Hindlimb muscle (tissue), 1 donor: ENCODE measurements at places on chromosomes 4 and X.
A peak's percentile ranks its signal among the peaks of the same experiment; 100 is the strongest.

DNA sequence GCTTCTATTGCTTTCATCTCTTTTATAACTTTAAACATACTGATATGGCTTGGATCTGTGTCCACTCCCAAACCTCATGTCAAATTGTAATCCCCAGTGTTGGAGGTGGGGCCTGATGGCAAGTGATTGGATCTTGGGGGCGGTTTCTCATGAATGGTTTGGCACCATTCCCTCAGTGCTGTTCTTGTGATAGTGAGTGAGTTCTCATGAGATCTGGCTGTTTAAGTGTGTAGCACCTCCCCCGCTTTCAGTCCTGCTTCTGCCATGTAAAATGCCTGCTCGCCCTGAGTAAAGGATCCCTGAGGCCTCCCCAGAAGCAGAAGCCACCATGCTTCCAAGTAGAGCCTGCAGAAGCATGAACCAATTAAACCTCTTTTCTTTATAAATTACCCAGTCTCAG lies 17.7 kb downstream of the MND1 start:
- DNase-seq = no peak

DNA sequence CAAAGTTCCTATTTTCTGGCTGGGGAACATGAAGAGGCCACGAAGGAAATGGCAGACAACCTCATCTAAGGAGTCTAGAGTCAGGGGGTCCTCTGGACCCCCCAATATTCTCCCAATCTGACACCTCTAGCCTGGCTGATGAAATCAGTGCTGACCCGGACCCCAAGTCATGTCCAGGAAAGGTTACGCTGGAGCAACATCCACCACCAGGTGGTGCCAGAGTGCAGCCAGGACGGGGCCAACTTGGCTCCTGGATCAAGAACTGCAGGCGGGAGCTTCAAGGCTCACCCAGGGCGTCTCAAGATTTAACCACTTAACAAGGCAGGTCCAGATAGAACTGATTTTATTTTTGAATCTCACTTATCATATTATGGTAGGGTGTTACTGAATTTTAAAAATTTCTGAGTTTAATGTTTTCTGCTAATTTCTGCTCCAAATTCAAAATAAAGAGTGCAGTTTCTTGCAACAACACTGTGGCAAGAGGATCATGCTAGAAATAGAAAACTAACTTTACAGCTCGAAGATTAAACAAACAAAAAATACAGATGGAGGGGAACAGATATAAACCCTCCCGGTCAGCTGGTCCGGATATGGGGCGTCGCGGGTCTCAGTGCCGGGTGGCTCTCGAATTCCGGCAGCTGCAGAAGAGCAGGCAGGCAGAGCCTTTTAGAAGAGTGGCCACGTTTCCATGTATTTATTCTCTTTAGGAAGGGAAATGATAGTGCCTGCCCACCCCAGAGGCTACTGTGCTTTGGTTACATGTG lies 135.5 kb downstream of the AFAP1 start:
- peak; percentile 84 for DNase-seq

GRCh38 chrX:20374900-20375438 lies 108.3 kb upstream of the RPS6KA3 start:
- DNase-seq = no peak

- DNase-seq = no peak
Measured at GRCh38 chrX:27599928-27600327, 9.8 kb downstream of the DCAF8L2 start.

DNA sequence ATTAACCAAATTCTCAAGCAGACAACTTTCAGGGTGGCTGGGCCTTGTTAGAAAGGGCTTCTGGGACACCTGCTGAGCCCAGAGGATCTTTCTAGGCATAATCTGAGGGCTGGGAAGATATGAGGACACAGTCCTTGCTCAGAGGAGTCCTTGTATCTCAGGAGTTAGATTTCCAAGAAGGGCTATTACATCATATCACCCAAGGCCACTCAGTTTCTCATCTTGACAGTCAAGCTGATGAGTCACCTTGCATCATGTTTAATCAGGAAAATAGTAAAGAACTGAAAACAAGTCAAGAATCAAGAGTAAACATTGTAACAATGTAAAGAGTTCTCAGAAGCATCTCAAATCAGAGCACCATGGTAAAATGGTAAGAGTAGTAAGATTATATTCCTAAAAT lies 4.0 kb downstream of the PCYT1B start:
- DNase-seq = no peak

- DNase-seq = no peak
Measured at GRCh38 chr4:42080306-42080705, 72.1 kb downstream of the BEND4 start.

DNA sequence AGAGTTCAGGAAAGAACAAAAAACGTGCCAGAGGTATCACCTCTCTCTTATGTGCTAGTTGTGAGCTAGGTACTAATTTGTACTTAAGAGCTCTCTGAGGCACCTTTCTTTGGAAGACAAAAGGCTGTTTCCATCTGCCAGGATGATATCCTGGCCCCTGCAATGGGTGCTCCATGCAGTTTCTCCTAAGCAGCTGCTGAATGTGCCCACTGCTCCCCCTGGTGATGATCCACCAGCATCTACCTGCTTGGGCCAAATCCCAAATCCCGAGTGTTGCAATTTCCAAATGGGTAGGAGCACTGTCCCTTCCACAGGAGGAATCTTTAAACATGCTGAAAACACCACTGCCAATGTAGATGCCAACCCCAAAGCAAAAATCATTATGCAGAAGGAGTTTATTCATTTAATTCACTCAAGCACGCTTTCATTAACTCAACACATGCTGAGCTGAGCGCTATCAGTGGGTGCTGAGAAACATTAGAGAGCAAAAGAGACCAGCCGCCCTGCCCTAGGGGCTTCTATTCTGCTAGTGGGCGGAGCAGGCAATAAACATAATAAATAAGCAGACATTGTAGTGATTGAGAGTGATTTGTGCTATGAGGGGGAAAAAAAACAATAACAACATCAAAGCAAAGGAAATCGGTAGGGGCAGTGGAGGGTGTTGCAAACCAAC lies 69.6 kb upstream of the C4orf50 start:
- peak; percentile 7 for DNase-seq

DNA sequence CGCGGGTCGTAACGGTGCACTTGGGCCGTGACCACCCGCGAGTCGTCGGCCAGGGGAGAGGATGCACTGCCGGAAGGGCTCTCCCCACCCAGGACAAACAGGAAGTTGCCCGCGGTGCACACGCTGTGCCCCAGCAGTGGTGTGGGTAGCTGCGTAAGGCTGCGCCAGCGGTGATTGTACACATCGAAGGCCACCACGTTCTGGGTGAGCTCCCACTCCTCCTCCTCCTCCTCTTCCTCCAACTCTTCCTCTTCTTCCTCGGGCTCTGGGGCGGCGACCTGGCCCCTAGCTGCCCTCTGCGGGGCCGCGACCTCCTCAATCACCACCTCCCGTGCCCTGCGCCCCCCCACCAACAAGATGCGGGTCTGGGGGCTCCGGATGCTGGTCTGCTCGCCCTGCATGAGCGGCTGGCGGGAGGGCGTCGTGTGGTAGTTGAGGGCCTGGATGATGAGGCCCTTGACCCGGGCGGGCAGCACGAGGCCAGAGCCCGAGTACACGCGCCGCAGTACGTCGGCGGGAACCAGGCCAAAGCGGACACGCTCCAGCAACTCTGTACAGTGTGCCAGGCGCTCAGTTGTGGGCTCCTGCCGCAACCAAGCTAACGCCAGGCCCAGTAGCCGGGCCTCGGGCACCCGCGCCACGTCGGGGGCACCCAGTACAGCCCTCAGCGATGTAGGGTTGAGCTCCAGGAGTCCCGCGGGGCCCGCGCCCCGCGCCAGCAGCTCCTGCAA lies 1.4 kb downstream of the KLHL34 start:
- no peak for DNase-seq

GRCh38 chrX:41559235-41560052 lies 112.3 kb downstream of the NYX start:
- DNase-seq = peak; percentile 17

DNA sequence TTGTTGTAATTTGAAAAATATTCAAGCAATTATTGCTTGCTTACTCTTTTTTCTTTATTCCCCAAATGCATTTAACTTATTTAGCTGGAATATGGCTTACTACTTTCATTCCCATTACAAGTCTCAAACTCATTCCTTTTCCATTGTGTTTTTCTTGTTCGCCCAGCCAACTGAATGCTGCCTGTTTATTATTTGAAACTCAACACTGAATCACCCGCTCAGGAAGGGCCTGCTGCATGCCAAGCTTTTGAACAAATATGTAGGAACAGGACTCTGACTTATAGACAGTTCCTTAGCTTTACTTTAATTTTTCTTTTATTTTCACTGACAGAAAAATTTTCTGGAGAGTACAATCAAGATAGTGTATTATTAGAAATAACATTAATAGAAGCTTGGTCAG lies 12.9 kb downstream of the PCDH18 start:
- DNase-seq = no peak

DNA sequence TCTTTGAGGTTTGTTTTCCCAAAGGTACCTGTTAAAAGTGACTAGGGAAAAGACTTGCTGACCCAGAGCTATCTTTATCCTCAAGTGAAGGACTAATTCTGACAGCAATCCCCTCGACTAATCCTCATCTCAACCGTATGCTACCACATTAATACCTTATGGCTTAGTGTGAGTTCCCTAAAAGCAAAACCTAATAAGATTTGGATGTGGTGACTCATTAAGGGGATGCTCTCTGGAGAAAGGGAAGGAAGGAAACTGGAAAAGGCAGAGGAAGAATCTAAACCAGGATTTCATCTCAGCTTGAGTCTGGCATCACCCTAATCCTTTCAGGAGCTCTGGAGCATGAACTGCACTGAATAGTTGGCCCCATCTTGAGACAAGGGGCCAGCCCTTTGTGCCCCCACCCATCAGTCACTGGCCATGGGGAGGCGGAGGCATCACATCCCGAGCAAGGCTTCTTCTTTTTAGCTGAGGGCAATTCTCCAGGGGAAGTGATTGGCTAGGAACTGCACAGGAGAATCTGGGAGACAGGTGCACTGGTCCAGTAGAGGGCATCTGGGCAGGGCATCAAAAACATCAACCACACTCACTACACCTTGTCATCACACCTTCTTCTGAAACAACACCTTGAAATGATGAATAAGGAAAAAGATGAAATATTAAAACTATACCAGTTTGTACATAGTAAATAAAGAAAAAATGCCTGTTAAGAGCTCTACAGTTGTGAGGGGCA lies 6.9 kb upstream of the BBS7 start:
- no peak for DNase-seq

- no peak for DNase-seq
Measured at GRCh38 chr4:176558661-176559060, 234.1 kb downstream of the VEGFC start.

DNA sequence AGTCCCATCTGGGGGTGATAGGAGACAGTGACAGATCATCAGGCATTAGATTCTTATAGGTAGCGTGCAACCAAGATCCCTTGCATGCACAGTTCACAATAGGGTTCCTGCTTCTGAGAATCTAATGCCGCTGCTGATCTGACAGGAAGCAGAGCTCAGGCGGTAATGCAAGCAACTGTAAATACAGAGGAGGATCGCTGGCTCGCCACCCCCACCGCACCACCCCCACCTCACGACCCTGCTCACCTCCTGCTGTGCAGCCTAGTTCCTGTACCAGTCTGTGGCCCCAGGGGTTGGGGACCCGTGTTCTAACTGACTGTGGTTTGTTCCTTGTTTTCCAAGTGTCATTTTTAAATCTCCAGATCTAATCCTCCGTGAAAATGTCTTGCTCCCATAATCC lies 89.0 kb upstream of the MAPK10 start:
- DNase-seq = no peak

DNA sequence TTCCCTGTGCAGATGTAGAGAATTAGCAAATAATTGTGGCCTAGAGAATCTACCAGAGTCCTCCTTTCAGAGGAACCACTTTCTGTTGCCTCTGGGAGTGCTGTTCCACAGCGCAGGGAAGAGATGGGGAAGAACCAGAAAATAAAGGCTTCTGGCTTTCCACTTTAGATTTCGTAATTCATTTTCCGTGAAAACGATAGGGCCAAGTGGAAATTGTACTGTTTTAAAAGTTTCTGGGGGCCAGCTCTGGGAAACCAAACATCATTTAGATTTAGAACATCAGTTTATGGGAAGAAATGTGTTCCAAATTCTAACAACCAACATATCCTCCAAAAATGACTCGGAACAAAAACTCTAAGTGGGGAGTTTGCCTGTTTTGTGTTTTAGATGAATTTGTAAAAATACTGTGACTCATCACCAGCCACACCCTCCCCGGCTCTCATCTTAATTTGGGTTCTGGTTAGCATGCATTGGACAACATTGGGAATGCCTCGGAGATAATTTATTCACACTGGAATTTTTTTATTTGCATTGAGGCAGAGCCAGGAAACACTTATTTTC lies 65.2 kb upstream of the LNX1 start:
- DNase-seq = peak; percentile 75

GRCh38 chrX:148806145-148806870 lies 305.9 kb downstream of the AFF2 start:
- DNase-seq = no peak

GRCh38 chr4:20347531-20347930 lies 95.8 kb downstream of the SLIT2 start:
- no peak for DNase-seq

- no peak for DNase-seq
Measured at GRCh38 chrX:23246001-23246400, 88.6 kb upstream of the PTCHD1 start.

DNA sequence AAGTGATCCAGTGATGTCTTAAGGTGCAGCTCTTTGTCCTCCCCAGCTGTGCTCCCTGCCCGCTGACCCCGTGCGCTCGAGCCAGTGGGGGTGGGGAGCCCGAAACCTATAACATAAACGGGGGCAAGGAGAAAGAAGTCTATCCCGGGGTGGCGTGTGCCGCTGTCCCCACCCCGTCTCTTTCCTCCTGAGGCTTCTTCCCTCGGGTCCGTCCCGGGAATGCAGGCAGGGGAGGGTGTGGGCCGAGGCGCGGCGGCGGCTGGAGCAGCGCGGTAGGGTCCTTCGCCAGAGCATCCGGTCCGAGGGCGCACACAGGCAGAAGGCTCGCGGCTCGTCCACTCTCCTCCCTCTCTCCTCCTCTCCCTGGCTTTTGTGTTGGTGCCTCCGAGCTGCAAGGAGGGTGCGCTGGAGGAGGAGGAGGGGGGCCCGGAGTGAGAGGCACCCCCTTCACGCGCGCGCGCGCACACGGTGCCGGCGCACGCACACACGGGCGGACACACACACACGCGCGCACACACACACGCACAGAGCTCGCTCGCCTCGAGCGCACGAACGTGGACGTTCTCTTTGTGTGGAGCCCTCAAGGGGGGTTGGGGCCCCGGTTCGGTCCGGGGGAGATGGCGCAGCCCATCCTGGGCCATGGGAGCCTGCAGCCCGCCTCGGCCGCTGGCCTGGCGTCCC lies at the start of gene RAB33A:
Gene RAB33A (plus strand): TSS at position 517 of the 681 bp plus-strand sequence. CDS start 101 bp downstream, at position 618.
- no peak for DNase-seq

- DNase-seq = no peak
Measured at GRCh38 chr4:37998226-37998625, 38.0 kb downstream of the PTTG2 start.

DNA sequence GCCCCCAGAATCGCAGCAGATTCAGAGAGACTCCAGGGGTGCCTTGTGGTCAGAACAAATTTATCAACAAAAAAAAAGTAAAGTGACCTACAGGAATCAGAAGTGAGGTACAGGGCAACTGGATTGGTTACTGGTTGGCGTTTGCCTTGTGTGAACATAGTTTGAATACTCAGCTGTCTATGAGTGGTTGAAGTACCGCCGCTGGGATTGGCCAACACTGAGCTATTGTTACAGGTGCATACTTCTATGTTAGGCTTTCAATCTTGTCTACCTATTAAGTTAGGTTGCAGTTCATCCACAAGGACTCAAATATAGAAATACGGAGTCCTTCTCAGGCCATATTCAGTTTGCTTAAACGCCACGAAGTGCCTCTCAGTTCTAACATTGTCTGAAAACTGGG lies 993.5 kb upstream of the PRKX start:
- DNase-seq = no peak

- DNase-seq = no peak
Measured at GRCh38 chr4:24668956-24669355, 84.6 kb upstream of the DHX15 start.

GRCh38 chr4:117387072-117387471 lies 301.7 kb upstream of the TRAM1L1 start:
- DNase-seq = no peak
